Activated CD4-positive, alpha-beta T cell treated with anti-CD3 and anti-CD28 coated beads, Interleukin-2, amount 50 U/mL, for 16 hours (primary cell): ENCODE measurements at places on chromosomes 6 and 20.

- DNase-seq: no peak
Observed at GRCh38 chr6:156859686-156860085, 82.5 kb downstream of the ARID1B start.

- DNase-seq: no peak
Observed at GRCh38 chr6:16399158-16399557, 160.8 kb downstream of the GMPR start.

DNA sequence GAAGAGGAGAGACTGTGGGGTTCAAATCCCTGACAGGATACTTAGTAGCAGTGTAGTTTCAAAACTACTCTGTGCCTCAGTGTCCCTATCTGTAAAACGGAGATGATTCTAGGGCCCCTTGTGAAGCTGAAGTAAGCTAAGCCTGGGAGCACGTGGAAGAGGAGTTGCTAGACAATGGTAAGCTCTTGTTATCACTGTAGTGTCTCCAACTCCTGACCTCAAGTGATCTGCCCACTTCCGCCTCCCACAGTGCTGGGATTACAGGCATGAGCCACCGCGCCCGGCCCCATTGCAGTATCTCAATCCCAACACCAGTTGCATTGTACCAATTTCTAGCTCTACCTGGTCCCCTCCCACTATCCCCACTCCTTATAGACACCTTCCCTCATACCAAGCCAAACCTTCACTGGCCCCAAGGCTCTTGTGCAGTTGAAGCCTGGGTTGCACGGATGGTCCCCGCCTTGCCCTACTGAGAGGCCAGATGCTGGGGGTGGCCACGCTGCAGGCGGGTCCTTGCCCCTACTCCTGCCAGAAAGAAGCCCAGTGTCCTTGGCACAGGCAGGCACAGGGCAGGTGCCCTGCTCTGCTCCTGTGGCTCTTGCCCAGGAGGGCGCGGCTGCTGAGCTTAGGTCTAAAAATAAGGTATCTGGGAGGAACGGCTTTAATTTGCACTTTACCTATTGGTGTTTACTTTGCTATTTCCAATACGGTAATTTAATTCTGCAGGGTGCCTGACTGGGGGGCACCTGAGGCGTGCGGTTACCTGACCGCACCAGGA is 118.1 kb downstream of the VEGFA start:
- no peak for DNase-seq

DNA sequence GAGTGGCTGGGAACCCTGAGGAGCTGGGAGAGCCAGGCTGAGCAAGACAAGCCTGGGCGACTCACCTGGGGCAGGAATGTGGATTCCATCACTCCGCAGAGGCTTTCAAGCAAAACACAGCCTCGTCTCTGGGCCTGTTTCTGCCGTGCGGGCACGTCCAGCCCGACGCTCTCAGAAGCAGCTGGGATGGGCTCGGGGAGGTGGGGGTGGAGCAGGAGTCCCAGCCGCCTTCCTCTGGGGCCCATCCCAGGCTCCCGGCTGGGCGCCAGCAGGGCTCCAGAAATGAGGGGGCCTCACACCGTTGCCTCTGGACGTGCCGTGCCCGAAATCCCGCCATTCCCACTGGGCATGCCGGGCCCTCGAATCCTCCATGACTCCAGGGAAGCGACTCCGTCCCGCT is 8.7 kb upstream of the RPS21 start:
- no peak for DNase-seq

- DNase-seq: no peak
Observed at GRCh38 chr6:44624226-44624625, 236.7 kb downstream of the CDC5L start.

DNA sequence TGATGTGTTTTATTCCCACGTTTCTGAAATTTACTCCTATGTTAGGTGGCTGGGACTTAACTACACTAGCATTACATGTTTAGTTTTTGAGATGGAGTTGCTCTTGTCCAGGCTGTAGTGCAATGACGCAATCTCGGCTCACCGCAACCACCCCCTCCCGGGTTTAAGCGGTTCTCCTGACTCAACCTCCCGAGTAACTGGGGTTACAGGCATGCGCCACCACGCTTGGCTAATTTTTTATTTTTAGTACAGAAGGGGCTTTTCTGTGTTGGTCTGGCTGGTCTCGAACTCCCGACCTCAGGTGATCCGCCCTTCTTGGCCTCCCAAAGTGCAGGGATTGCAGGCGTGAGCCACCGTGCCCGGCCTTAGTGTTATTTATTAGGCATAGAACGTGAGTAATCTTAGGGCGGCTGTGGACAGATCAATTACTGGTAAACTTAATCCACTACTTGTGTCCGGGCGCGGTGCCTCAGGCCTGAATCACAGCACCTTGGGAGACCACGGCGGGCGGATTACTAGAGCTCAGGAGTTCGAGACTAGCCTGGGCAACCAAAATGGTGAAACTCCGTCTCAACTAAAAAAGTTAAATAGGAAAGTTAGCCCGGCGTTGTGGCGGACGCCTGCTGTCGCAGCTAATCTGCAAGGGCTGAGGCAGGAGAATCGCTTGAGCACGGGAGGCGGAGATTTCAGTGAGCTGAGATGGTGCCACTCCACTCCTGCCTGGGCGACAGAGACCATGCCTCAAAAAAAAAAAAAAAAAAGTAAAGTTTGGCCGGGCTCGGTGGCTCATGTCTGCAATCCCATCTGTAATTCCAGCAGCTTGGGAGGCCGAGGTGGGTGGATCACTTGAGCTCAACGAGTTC is 123.7 kb upstream of the BTN3A2 start:
- peak; percentile 83 for DNase-seq

DNA sequence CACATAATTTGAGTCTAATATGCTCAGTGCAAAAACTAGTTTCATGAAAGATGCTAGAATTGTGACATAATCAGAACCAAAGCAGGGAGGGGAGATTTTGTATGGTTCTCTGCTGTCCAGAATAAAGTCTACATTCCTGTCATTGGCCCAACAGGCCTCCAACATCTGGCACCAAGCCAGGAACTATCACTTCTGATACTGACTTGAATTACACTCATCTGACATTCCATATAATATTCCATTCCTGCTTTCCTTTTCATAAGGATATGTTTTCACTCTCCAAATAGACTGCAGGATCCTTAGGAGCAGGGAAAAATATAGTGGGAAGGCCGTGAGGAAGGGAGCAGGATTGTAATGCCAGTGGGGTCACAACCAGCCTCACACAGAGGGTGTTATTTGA is 84.6 kb upstream of the BTN3A2 start:
- no peak for DNase-seq

DNA sequence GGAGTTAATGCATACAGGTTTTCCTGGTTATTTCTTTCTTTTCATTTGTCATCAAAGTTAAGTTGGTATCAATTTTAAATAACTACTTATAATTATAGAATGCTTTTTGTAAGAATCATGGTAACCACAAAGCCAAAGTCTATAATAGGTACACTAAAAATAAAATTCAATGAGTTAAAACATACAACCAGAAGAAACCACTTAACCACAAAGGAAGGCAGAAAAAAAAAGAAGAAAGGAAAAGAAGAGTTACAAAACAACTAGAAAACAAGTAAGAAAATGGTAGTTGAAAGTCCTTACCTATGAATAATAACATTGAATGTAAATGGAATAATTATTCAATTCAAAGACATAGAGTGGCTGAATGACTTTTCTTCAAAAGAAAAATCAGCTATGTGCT is 45.6 kb downstream of the THBS2 start:
- DNase-seq: peak; percentile 6

DNA sequence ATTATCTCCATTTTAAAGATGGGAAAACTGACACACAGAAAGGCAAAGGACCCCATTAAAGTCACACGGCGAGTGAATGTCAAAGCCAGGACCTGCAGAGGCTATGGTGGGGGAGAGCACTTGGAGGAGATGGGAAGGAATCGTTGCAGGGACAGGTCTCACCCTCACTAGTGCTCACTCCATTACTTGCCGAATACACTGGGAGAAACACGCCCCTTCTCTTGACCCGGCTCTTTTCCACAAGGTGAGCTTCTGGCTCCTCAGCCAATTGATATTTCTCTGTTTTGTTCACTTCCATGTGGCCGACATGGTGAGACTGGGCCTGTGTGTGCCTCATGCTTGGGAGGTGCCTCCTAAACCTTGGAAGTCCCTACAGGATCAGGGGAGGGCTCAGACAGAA is 117.8 kb upstream of the KCNG1 start:
- DNase-seq: no peak

- DNase-seq: no peak
Observed at GRCh38 chr6:33721508-33721907, 10.0 kb upstream of the UQCC2 start.

DNA sequence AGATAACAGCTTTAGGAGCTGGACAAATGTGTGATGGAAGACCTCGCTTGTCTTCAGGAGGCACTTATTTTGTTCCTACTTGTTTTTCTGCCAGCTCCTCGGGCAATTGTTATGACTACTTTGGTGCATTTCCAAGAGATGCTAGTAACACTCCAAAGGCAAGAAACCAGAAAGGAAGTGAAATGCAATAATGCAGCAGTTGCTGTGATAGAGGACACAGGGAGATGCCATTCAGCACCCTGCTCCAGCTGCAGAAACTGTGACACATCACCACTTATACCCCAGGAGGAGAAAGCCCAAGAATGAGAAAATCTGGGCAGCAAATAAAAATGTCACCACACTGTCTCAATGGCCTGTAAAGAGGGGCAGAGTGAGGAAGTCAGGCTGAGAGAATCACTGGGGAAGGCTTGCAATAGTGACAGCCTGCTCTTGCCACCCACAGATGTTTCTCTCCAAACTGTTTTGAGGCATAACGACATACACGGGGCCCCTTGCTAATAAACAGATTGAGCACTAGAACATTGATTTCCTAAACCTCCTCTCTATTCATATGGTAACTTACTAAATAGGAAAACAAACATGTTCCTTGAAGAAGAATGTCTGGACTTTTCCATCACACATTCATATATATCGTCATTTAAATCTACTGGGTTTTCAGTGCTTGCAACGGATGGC is 231.0 kb upstream of the PRND start:
- no peak for DNase-seq

GRCh38 chr20:54661880-54662465 is 186.6 kb downstream of the DOK5 start:
- no peak for DNase-seq

DNA sequence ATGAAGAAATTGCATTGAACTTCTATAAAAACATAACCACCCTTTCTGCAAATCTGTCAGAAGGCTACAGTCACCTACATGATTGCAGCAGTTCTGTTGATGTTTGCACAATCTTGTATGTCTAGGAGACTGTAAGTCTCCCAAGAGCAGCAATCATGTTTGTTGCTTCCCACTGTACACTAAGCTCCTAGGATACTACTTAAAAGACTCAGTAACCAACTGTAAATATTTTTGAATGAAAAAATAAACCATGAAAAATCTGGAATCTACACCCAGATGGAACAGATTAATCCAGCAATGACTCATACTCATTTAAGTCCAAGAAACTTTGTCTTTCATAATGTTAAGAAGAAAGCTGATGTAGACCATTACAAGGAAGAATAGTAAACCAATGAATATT is 168.5 kb upstream of the ATXN1 start:
- no peak for DNase-seq

DNA sequence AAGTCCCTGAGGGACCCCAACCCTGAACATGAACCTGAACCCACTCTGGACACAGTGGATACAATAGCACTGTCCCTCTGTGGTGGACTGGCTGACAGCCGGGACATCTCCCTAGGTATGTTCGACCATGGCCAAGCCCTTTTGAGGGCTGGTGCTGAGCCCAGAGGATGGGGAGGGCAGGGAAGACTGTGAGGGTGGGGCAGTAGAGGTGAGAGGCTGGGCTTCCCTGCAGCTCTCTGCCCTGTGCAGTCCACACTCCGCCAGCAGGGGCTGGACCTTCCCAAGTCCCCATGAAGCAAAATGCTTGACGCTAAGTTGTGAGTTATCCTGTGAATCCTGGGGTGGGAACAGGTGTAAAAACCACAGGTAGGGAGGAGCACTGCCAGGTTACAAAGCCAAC is 11.5 kb downstream of the LPIN3 start:
- no peak for DNase-seq

- no peak for DNase-seq
Observed at GRCh38 chr20:31652917-31653396, 15.2 kb downstream of the COX4I2 start.

GRCh38 chr6:104940238-104940892 is 16.5 kb upstream of the LIN28B start:
- no peak for DNase-seq

- DNase-seq: no peak
Observed at GRCh38 chr6:46490425-46491200, 636 bp downstream of the RCAN2 start.

- no peak for DNase-seq
Observed at GRCh38 chr6:148422085-148422484, 79.4 kb downstream of the SASH1 start.

DNA sequence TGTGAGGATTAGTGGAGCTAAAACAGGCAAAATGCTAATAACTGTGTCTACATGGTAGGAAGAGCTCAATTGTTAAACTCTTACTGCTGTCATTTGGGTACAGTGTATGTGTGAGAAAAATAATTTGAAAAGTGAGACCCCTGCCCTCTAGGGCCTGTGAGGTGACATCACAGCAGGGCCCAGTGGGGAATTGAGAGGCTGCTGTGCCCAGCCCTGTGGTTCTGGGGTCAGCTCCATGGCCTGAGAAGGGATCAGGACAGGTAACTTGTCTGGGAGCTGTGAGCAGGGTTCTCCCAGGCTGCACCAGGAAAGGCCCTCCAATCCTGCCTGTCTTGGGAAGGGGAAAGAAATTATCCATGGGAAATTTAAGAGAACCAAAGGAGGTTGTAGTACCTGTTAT is 1.3 kb downstream of the SIRPB1 start:
- no peak for DNase-seq

DNA sequence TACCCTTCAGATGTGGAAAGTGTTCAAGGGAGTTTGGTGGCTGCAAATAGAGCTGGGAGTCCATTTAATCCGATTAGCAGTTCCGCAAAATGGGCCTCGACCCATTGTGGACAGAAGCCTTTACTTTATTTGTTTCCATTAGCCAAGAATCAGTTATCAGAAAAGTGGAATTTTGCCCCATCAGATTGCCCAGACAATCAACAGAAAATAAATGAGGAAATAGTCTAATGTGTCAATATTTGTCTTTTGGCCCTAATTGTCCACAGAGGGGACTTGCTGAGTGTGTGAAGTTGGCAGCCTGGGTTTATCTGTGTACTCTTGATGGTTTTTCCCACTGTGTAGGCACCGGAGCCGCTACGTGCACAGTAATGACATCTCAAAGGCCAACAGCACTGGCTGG is 134.3 kb downstream of the LINC00237 start:
- no peak for DNase-seq
